ENCODE measurements at places on chromosomes 5 and 9.

DNA sequence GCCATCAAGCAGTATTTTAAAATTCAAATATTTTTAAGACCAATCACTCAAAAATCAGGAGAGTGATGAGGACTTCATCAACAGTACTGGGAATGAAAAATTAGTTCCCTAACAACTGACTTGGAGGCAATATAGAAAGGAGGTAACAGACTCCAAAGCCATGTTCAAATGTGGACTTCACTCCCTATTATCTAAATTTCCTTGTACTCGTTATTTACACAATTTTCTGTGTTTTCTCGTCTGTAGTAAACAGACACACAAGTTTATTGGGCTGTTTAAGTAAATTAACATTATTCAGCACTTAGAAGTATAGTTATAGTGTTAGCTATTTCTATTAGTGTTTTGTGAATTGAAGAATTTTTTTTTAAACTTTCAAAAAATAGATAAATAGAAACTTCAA is 159.5 kb upstream of the FTMT start:
- DNase-seq: no peak

DNA sequence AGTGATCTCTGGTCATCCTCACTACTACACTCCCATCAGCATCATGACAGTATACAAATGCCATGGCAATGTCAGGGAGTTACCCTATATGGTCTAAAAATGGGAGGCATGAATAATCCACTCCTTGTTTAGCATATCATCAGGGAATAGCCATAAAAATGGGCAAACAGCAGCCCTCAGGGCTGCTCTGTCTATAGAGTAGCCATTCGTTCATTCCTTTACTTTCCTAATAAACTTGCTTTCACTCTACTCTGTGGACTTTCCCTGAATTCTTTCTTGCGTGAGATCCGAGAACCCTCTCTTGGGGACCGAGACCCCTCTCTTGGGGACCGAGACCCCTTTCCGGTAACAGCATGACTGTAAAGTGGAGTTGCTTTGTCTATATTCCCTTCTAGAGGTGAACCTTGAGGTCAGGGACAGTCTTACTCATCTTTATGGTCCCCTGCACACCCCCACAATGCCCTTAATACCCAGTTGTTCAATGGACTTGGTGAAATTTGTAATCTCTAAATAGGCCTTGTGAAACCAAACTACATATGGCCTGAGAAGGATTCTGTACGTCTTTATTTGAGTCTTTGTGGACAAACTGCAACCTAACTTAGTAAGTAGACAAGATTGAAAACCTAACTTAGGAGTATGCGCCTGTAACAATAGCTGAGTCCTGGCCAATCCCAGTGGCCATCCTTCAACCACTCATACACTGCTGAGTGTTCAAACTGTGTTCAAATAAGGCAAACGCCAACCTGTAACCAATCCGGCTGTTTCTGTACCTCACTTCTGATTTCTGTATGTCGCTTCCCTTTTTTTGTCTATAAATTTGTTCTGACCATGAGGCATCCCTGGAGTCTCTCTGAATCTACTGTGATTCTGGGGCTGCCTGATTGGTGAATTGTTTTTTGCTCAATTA is 32.3 kb upstream of the UBTD2 start:
- no peak for DNase-seq

DNA sequence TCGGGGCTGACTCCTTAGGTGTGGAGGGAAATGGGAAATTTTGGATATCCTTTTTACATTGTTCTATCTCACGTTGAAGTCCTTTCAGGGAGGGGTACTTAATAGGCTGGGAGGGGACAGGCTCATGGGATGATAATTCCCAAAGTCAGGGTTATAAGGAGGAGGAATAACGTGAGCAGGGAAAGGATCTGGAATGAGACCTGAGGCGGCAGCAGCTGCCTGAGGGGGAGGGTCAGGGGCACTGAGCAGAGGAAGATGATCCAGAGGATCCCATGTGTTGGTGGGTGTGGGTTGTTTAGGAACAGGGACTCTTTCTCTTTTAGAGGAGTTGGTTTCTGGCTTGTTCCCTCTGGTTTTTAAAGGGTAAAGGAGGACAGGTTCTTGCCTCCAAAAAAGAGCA is 18.7 kb downstream of the IFT74 start:
- DNase-seq: no peak

DNA sequence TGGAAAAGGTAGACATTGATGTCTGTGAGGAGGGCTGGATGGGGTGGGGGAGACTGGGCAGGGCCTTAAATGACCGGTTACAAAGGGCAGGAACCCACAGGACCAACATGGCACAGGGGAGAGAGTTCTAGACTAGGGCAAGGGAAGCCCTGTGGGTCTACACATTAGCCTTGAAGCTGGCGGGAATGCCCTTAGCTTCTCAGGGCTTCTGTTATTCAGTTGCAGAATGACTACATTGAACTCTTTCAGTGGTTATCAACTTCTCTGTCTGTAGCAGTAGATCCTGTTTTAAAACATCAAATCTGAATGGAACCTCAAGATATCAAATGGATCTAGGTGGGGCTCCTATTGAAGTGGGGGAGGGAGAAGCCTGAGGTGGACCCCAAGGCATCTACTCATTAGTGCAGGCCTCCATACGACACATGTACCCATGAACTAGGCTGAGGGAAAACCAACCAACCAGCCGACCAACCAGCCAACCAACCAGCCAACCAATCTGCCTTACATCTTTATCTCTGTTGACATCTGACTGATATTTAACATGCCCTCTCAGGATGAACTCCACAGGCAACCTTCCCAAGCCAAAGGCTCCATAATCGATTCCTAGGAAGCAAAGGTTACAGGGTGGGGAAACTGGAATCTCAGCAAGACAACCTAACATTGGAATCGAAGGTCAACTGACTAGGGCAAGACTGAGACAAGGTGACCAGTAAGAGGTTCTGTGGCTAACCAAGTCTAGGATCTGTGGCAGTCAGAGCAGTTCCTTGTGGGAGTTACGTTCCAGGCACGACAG is 48.3 kb downstream of the DAP start:
- no peak for DNase-seq

DNA sequence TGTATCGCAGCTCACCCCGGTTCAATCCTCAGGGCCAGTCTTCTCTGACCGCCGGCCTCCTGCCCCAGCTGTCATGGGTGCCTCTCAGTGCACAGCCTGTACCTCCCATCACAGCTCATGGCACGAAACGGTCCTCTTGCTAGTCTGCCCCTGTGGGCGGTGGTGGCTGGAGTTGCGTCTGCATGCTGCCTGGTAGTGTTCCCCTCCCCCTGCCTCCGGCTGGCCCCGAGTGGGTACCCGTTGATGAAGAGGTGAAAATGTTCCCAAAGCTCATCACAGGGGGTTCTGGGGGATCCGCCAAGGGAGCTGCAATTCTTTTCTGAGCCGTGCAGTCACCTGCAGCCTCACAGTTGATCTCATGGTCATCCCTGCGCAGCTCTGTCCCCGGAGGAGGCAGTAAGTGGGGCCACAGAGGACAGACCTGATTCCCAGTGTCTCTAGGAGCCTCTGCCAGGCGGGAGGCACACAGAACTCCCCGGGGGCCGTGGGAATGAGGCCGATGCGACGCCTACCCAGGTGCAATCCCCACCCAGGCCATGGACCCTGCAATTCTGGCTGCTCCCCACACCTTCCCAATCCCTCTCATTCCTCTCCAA is 34.7 kb upstream of the FIBCD1 start:
- no peak for DNase-seq

DNA sequence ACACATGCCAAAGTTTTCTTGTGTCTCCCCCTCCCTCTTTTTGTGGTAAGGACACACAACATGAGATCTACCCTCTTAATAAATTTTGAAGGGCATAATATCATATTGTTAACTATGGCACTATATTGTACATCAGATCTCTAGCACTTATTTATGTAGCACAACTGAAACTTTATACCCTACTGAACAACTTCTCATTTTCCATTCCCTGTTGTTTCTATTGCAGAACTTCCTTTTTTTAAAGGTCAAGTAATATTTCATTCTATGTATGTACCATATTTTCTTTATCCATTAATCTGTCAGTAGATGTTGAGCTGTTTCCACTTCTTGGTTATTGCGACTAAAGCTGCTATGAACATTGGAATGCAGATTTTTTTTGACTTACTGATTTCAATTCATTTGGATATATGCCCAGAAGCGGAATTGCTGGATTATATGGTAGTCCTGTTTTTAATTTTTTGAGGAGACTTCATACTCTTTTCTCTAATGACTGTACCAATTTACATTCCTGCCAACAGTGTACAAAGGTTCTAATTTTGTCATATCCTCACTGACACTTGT is 305.3 kb downstream of the PRR16 start:
- no peak for DNase-seq

DNA sequence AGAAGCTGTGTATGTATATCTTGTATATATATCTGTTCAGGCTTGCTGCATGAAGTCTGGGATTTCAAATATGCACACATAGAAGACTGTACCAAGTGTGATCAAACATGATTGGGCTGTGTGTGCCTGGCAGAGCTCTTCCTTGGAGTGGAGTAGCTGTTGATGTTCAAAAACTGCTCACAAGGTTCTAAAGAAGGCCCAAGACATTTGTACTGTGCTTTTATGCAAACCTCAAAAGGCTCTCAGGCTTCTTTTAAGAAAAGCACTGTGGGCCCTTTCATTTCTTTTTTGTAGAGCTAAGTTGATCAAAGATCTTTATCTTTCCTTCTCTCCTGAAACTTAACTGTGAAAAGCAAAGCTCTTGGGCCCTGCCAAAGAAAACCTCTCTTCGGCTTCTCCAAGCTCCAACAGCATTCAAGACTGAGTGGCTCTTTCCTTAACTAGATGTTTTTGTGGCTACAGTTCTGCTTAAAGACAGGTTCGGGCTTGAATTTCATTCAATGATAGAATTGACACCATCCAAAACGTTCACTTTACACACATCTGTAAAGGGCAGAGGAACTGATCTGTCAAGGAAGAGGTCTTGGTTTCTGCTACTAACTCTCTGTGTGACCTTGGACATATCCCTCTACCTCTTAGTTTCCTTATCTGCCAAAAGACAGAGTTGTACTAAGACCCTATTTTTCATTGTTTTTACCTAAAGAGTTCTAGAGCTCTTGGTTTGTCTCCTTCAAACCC is 105.8 kb upstream of the IL6ST start:
- no peak for DNase-seq

DNA sequence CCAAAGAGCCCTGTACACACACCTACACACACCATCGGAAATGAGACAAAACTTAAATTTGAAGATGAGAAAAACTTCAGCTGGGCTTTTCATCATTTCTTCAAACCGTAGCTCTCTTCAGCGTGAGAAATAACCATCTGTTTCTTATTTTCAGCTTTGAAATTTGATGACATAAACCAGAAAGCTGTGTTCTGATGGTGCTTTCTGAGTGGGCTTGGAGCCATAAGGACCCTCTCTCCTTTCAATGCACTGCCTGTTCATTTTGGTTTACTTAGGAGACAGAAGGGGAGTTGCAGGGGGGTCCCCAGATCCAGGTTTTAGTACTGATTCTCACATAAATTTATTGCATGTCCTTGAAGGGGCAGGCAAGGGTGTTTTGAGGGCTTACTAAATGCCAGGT is 9.5 kb downstream of the FBXO10 start:
- DNase-seq: no peak

- no peak for DNase-seq
Measured at GRCh38 chr9:127418037-127418471, 6.1 kb upstream of the ZNF79 start.

DNA sequence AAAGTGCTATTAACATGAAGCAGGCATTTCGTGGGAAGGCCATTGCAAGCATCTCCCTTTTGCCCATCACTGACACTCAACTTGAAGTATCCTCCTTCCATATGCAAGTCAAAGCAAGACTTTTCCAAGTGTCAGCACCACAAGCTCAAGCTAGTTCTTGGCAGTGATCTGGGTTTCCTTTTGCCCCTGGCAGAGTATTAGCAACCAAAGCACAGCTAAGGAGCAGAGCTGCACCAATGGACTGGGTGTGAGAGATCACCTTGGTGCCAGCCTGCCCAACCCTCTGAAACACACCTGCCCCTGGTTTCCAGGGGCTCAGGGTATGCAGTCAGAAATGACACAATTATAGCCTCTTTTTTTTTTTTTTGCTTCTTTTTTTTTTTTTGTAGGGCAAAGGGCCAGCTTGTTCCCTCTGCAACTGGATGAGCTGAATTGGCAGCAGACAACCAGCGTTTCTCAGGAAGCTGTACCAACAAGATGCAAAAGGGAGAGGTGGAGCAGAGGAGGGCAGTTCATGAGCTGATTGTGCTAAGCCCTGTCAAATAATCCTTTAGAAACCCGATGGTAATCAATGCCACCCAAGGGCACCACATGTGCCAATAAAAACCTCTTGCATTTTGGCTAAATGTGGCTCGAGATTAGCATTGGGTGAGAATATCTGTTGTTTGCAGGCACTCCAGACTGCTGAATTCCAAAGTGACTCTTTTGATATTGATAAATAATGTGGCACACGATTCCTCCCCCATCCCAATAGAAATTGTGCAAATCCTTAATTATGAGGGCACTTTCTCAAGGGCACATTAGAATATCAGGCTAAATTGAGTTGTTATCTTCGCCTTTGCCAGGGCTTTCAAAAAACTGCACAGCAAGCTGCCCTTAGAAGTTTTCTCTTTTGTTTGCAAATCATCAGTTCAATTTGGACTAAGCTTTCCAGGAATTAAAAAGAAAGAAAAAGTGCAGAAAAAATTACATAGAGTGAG is 192.4 kb downstream of the GAS1 start:
- DNase-seq: no peak

DNA sequence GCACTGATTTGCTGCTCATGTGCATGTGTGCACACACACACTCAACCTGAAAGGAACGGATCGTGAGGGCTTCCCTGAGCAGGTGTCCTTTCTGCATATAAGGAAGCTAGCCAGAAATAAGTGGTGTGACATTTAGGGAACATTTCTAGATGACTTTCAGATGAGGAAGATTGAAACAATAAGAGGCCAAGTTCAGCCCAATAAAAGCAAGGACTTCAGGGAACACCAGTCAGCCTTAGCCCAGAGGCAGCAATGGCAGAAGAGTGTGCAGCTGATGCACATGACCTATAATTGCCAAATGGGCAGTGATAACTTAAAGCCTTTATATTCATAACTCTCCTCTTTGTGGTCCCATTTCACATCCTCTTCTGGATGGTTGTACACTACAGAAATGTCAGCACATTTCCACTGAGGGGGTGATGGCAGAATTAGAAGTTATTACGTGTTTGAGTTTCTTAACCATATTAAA is 255.5 kb downstream of the TRIM32 start:
- DNase-seq: no peak

- DNase-seq: no peak
Measured at GRCh38 chr9:84667571-84668195, 1.8 kb upstream of the NTRK2 start.
